ENCODE measurements at places on chromosomes 12 and 14.

GRCh38 chr12:2646341-2646740, 148.4 kb upstream of the FKBP4 start:
- DNase-seq, result no peak

DNA sequence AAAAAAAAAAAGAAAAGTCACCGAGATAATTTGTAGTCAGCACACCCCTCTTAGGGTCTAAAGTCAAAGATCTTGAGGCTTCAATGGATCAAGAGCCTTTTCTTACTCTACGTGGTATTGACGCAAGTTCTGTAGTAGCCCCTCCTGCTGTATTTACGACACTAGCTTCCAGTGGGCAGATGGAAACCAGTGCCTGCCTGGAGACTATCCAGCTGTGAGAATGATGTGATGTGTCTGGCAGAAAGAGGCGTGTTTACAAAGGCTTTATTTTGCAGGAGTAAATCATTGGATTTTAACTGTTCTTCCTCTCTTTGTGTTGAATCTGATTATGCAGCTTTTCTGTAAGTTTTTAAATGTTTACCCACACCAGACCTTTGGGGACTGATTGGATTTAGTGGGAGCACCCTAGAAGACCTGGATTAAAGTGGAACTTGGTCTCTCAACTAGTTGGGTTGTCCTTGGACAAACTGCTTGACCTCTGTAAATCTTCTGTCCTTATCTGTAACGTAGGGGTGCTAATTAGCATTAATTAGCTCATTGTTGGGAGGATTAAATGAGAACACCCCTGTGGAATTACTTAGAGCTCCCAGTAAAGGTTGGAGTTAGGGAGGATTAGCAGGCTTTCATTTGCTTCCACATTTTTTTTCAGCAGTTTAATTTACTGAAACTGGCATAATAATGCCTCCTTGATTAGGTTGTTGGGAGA, 72.4 kb downstream of the RASSF3 start:
- DNase-seq, result no peak

DNA sequence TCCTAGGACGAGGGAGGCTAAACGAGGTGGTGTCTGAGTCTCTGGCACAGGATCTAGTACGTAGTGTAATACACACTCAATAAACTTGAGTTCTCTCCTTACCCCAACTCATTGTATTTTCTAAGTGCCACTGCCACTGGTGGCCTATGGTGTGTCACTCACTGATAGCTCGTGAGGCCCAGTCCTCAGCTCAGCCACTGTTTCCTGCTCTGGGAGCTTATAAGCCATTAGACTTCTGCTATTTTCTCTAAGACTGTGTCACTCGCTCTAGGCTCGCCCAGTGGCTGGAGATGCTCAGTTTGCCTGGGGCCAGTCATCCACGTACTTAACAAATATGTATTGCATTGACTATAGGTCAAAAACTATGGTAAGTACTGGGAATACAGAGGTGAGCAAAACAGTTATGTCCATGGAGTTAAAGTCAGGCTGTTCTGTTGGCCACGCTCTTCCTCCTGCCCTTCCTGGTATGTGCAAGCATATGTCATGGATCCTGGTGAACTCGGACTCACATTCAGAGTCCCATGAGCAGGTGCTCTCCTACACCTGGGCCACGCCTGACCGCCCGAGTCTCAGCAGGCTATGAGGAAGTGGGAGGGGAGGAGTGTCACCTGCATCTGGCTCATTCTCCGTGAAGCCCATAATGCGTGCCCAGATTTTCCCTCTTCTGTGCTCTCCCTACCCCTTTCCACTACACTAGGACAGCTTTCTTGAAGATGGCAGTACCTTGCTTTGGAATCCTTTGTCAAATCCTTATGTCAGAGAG, 41.6 kb downstream of the DEGS2 start:
- DNase-seq, result no peak

GRCh38 chr12:116636608-116637519, 77.7 kb downstream of the MAP1LC3B2 start:
- no peak for DNase-seq

DNA sequence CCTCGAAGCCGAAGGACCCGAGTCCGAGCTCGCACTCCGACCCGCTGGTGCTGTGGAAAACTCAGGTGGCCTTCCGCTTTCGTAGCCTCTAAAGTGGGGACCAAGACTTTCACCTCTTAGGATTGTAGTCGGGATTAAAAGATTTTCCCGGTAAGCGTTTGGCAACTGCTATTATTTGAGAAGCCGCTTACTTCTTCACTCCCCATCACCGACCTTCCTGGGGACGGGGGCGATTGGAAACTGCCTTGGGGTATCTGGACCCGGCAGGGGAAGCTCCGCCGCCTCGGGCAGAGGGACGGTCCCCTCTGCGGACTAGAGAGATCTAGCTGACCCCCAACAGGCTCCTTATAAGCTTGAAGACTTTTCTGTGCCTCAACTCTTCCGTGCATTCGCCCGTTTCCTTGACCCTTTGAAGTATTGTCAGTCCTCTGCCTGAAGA, 659 bp downstream of the TRAFD1 start:
- no peak for DNase-seq

- no peak for DNase-seq
These were observed 151.0 kb downstream of the EPS8 start for GRCh38 chr12:15638231-15638630.

GRCh38 chr14:68172216-68172615, 352.6 kb downstream of the RAD51B start:
- no peak for DNase-seq

DNA sequence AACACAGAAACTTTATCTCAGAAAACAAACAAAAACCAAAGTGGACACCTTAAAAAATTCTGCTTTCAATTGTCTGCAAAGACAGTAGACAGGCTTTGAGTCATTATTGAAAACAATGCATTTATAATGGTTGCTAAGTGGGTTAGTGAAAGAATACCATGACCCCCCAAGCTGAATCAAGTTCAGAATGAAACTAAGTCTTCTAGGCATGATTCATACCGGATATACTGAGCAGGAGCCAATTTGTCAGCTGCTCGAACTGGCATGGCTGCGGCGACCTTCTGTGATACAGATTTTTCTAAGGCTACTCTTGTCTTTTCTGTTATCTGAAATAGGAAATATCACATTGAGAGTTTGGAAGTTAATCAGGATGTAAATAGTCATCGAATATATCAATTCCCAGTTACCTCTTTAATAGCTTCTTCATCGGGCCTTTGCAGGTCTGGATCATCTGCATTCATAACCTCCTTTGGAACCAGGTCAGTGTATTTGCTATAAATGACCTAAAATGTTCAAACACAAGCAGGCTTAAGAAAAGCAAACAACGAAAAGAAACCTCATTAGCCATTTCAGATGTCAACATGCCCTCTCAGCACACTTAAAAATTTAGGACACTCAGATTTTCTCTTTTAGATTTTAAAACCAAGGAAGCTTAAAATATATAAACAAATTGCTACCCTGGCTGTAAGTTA, 22.3 kb downstream of the SNW1 start:
- no peak for DNase-seq

DNA sequence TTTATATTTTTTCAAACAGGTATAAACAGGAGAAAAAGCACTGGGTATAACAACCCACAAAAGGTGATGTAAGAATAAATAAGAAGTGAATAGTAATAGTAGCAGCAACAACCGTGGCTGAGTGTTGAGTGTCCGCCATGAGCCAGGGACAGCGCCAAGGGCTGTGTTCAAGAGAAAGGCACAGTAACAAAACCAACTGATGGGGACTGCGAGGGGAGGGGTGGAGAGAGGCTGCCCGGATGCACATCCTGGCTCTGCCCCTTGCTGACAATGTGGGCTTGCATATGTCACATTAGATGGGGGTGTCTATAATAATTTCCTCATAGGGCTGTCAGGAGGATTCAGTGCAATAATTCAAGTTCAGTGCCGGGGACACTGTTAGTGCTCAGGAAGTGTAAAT, 912.4 kb downstream of the VRK1 start:
- no peak for DNase-seq

DNA sequence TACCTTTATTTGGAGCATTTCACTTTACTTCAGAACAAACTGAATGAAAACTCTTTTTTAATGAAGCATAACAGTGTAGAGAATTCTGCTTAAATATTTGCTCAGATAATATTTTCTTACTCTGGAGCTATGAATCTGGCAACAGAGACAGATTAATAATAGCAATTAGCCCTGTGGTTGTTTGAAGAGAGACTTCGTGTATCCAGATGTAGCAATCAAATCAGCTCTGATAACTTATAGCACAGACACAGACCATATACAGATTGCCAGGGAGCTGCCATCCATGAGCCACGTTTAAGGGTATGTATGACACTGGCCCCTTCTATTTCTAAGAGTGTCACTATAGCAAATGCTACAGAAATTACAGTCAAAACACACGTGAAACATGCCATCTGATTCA, 146.6 kb downstream of the EXOC5 start:
- DNase-seq, result no peak

DNA sequence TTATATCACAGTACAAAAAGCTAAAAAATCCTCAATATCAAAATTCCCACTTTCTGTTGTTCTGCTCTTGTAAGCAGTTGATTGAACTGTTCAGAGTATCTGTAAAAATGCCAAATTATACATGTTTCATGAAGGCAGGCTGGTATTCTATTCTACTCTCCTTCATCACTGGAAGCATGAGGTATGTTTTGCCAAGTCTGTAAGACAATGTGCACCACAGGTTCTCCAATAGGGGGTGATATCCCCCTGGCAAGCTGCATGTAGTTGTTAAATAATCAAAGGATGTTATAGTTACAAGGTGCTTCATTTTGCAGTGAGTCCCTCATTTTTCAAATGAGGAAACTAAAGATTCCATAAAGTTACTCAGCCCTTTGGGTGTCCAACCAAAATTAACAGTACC, 15.1 kb upstream of the NEK9 start:
- no peak for DNase-seq

DNA sequence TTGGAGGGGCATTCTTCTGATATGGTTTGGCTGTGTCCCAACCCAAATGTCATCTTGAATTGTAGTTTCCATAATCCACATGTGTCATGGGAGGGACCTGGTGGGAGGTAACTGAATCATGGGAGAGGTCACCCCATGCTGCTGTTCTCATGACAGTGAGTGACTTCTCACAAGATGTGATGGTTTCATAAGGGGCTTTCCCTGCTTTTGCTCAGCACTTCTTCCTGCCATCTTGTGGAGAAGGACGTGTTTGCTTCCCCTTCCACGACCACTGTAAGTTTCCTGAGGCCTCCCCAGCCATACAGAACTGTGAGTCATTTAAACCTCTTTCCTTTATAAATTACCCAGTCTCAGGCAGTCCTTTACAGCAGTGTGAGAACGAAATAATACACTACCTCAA, 382.4 kb downstream of the VRK1 start:
- DNase-seq, result no peak

DNA sequence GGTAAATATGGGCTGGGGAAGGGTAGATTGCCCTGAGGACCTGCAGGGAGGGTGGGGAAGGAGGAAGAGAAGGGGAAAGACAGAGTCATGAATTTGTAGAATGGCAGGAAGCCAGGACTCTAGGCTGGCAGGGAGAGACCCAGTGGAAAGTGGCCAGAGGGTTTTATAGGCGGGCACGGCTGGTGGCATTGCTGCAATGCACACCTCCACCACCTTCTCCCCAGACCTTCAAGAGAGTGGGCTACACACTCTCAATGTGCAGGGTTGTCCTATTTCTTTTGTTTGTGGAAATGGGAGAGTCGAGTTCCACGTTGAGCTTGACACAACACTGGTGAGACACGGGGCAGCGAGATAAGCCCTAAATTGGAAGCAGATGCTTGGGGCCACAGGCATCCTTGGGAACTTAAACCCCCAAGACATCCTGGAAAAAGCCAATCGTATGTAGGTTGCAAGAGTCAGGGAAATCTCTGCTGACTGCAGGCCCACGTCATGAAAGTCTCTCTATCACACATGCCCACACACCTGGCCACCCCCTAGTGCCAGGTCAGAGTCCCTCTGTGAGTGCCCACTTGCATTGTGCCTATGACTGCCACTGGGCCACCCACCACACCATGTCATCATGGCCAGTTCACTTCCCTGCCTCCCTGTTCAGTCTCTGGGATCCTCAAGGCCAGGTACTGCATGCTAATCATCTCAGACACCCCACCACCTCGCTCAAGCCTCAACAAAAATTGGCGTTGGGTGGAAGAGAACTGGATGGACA, 38.0 kb upstream of the BDKRB2 start:
- DNase-seq, result no peak

DNA sequence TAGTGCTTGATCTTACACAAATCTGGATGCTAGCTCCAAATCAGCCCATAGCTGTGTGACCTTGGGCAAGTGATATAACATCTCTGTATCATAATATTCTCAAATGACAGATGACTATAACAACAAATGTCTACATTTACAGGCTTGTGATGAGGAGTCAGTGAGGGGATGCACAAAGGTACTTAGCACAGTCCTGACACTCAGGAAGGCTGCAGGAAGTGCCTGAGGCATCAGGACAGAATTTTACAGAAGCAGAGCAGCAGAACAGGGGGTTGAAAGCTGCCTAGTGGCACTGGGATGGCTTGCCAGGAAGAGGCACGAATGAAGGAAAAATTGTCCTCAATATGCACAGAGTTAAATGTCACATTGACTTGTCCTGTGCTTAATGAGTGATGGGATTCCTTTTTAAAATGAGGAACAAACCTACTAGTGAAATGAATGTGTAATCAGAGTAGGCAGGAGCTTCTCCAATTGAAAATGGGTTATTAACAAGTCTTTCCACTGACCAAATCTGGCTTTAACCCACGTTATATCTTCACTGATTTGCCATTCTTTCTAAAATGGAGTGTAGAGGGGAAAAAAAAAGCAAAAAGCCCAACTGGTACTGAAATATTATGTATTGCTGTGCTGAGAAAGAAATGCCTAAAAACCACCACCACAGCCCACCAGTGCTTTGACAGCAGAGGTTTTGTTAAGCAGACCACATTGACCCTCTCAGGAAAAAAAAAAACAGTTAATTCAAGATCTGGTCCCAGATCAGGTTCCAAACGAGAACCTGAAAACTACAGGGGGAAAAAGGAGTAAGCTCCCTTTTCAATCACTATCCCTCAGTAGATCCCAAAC, 11.6 kb downstream of the BTG1 start:
- no peak for DNase-seq
